Lung (tissue), 17 donors: ENCODE measurements at places on chromosomes 5 and 9. TPM values are rescaled to one million over a fixed set of nuclear protein-coding genes. Genes with fewer than 3 reads are reported as not detected.
A peak's percentile ranks its signal among the peaks of the same experiment; 100 is the strongest.

RNF14 gene
- total RNA-seq, result 66.0 TPM

ARL14EPL gene
- total RNA-seq, result not detected

KIF27 gene
- 8.8 TPM for total RNA-seq

SURF6 gene
- total RNA-seq, result 25.6 TPM

TXNDC8 gene
- not detected for total RNA-seq

PCDHA1 gene
- total RNA-seq, result not detected

ANKRD20A1 gene
- total RNA-seq, result 0.80 TPM

FABP6 gene
- 13.1 TPM for total RNA-seq

CCDC171 gene
- 3.8 TPM for total RNA-seq

GZMA gene
- total RNA-seq, result 2.4 TPM

PDE4D gene
- 167 TPM for total RNA-seq

DNA sequence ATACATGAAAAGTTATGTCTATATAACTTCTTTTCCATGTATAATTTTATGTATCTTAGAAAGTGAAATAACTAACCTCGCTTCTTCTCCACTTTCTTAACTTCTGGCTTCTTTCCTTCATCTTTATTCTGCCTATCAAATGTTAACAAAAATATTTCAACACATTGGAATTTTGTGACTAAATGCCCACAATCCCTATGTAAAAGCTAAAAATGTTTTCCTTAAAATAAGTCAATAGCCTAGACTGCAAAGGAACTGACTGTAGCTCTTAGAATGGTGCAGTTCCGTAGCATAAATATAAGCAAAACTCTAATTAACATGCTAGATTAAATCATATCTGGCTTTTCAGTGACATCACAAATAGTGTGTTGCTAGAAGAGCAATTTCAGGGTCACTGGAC is 40.9 kb downstream of the PSIP1 start:
- DNase-seq, result no peak

DNA sequence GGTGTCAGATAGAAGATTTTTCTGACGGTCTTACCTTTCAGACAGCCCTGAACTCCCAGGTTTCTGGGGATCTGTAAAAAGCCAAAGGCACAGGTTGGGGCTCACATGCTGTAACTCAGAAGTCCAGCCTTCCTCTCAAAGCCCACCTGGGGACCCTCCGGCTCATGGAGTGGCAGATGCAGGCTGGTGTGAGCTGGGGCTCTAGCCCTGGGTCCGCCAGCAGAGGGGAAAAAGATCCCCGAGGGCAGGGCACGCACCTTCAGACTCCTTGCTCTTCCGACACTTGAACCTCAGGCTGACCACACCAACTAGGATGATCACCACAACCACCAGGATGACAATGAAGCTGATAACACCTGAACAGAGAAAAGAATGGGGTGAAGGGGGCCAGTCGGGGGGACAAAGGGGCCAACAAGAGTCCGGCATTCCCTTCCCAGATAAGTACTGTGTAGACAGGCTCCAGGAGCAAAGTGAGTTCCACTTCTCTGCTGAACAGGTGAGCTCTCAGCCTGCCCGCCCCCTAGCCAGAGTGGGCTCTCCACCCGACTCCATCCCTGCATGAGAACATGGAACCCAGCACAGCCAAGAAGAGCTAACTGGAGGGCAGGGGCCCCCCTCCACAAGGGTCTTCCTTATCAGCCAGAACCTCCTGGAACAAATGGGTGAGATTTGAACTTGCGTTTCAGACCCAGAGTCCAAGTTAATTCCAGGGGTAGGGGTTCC is 7.8 kb downstream of the ECSCR start:
- DNase-seq, result no peak

- DNase-seq, result no peak
These were observed 96.2 kb downstream of the RXRA start for GRCh38 chr9:134422301-134423090.

GRCh38 chr9:33355933-33356332 is 46.4 kb downstream of the AQP7 start:
- no peak for DNase-seq

DNA sequence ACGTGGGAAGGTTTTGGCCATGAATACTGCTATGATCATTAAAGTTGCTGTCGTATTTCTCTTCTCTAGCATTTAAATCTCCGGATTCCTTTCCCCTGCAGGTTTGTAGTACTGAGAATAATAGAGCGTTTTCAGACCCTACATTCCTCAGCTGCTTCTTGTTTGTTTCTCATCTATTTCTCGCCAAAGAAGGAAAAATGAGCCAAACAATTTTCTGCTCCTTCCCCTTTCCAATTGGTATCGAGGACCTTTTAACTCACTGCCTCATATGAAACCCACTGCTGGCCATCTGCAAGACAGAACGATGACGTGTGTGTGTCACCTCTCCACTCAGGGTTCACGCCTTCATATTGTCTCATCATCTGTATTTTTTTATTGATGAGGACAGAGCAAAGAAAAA is 689.4 kb upstream of the WWC1 start:
- DNase-seq, result no peak

DNA sequence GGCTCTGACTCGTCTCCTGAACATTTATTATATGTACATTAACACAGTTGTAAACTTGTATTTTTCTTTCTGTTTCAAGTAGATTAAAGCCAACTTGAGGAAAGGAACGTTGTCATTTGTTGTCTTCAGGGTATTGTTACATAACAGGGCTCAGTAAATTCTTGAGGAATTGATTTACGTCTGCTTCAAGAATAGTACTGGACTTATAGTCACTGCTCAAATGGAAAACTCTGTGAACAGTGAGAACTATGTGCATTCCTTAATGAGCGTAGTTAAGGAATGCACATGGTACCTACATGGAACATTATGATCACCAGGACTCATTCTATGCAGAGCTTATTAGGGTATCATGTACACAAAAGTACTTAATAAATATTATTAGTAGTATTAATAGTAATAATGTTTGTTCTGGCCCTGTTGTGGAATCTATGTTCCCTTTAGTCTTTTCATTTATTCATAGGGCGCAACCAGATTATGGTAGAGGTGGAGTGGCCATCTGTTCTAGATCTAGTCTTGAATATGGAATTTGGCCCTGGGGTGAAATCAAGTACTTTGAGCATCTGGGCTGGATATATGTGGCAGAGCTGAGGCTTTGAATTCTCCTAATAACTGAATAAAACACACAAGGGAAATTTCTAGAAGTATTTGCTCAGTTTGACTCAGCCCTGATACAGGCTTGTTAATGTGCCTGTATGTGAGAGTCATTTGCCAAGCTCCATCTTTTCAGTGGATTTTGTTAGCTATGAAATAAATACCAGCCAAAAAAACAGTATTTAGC is 108.6 kb upstream of the SH3GL2 start:
- no peak for DNase-seq

DNA sequence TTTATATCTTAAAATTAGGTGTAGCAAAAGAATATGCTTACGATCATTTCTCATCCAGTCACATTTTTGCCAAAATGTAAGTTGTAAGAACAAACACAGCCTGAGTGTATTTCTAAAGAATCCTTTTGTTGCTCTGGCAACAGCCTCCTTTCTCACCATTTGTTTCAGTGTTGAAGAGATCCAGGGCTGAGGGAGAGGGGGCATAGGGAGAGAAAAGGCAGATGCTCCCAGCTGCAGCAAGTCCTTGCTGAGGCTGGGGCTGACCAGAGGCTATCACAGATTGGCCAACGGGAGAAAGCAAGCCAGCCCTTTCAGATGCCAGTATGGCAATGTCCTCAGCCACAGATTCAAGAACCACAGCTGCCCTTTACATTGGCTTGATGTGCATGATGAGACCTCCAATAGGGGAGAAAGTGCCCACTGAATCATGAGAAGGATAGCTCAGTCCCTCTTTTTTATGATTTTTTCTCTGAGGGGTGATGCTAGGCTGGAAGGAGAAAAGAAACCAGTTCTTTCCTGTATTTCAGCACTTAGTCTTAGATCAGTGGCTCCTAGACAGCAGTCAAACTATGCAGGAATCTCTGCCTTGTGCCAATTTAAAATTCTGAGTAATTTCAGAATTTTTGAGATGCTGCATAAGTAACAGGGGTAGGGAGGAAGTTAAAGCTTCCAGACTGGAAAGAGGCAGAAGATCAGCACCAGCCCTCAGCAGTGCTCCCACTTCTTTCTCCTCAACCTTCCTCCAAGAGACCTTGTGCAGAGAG is 142.1 kb downstream of the LHFPL2 start:
- DNase-seq, result peak; percentile 97

DNA sequence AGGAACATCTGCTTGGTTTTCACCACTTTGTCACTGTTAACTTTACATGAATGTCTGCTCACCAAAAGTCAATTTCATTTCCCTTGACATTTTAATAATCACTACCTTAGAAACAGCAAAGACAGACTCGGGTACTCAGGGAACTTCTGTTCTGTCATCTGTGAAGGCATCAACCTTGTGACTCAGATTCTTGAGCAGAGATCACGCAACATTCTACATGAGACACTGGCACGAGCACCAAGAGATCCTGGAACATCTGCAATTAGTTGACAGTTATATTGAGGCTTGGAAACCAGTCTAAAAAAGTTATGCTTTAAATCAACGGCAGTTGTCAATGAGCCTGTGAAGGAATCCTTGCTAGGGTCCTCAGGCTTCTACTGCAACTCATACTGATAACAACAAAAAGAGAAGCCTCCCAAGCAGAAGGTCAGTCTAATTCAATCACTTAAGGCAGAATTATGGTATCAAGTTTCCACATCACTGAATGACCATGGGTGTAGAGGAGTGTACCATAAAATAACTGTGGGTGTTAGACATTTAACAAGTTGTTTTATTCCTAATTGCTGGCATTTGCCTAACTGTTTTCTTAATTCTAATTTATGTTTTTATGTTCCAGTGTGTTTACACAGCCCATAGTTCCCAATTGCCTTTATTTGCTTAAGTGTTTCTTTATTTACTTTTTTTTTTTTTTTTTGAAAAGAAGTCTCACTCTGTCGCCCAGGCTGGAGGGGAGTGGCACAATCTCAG is 3.3 kb upstream of the PBX3 start:
- no peak for DNase-seq

- peak; percentile 25 for DNase-seq
These were observed 170.1 kb upstream of the ZNF618 start for GRCh38 chr9:113705928-113706519.

DNA sequence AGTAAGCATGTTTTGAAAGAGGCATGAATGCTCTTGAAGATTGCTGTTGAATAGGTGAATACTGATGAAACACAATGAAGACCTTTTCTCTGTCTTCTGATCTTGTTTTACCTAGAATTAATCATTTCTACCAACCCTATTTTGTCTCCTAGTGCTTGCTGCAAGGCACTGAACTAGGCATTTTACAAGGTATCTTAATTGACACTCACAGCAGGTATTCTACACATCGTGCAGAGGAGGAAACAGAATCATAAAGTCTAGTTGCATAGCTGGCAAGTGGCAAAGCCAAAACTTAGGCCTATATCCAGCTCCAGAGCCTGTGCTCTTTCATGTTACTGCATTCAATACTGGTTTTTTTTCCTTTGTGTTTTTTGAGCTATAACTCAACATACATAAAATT is 50.7 kb downstream of the CTNNA1 start:
- DNase-seq, result no peak

DNA sequence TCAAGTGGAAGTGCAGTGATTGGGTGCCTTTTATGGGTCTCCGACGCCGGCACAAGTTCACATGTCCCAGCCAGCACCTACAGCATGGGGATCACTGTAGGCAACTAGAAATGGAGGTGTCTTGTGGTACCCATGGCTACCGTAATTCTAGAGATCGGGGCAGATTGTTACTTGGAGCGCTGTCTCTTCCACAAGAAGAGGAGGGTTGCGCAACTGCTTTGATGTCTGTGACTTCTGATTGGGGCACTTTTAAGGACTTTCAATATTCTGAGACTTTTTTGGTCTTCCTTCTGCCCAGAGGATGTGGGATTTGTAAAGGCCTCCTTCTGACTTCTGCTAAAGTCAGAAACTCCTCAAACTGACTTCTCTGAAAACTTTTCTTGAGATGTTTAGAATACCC is 41.9 kb downstream of the GLRX start:
- DNase-seq, result peak; percentile 42

DNA sequence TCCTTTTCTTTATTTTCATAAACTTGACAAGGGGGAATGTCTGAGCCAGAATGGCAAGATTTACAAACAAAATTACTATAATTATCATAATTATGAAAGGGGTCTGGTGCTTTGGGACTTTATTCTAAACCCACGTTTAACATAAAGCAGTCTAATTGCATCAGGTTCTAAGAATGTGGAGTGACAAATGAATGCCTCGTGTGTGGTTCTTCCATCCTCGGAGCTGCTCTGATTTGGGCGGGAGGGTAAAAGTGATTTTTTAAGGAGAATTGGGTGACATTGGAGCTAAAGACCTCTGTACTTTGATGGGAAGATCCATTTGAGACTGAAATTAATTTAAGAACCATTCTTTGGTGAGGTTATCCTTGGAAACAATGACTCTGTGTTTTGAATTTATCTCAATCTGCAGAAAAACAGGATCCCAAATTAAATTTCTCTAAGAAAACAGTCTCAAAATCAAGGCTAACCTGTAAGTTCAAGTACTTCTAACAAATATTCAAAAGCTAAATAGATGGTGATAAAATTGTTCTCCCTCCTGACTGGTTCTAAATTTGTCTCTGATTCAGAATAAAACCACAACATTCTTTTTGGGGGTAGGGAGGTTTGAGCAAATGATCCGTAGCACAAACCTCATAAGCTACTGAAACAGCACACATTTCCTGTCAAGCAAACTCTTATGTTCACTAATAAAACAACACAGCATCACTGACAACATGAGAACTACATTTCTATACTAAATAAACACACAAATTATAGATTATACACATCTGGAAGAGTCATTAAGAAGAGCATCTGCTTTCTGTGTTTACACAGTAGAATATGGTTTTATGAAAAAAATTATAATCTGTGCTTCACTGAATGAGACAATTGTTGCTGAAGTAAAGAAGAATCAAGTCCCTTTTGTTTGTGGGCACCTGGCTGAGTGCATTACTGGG is 85.5 kb downstream of the DCP2 start:
- no peak for DNase-seq

- no peak for DNase-seq
These were observed 67.4 kb downstream of the TNPO1 start for GRCh38 chr5:72883850-72884249.

DNA sequence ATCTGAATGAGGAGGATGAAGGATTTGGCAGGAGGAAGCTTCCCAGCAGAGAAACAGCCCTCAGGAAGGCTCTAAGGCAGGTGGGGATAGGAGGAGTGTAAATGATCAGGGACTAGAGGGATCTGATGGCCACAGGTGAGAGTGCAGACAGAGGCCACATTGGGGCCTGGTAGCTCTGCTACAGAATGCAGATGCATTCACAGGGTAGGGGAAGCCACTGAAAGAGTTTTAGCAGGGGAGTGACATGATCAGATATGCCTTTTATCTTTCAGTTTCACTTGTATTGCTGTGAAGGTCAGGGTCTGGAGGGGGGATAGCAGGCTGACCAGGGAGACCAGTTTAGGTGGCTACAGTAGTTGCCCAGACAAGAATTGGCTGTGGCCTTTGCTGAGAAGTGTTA is 3.0 kb downstream of the TXNDC15 start:
- DNase-seq, result no peak

GRCh38 chr9:95383845-95384244 is 66.3 kb upstream of the FANCC start:
- no peak for DNase-seq

DNA sequence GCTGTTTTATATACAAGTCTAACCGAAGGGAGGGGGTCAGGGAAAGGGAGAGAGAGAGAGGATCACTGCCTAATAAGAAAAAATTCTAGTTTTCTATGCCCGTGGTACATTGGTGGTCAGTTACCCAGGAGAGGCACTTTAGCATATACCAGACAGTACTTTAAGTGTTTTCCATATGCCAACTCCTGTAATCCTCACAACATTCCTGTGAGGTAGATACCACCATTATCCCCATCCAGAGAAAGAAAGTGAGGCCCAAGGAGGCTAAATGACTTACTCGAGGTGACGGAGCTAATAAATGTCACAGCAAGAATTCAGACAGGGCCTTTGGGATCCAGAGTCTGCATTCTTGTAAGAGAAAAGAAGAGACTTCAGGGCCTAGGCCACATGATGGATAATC is 161.8 kb downstream of the NTRK2 start:
- DNase-seq, result no peak
